ENCODE measurements at places on chromosomes 2 and 18. TPM values are rescaled to one million over a fixed set of nuclear protein-coding genes. Genes with fewer than 3 reads are reported as not detected.

GRCh38 chr2:62570861-62571698 is 65.1 kb upstream of the TMEM17 start:
- peak; percentile 71 for DNase-seq

The SDC1 gene
- 537 TPM for total RNA-seq

GRCh38 chr2:141207036-141207385 is 923.8 kb downstream of the LRP1B start:
- DNase-seq, result no peak

- DNase-seq, result no peak
These were observed 183.9 kb downstream of the RAD51AP2 start for GRCh38 chr2:17334300-17334699.

DNA sequence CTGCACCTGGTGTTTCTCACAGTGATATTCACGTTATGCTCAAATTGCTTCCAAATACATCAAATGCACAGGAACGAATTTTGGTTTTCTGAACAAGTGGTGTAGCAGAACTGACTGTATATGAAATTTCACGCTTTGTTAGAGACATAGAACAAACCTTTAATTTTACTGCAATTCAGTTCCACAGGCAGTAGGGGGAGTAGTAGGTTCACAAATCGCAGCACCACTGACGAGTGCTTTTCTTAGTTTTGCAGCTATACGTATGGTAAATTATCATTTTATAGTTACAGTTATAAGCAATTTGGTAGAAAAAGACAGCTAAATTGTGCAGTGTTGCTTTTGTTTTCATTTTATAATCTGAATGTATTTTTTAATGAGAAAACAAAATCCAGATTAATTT is 113.3 kb downstream of the KIAA1328 start:
- DNase-seq, result no peak

DNA sequence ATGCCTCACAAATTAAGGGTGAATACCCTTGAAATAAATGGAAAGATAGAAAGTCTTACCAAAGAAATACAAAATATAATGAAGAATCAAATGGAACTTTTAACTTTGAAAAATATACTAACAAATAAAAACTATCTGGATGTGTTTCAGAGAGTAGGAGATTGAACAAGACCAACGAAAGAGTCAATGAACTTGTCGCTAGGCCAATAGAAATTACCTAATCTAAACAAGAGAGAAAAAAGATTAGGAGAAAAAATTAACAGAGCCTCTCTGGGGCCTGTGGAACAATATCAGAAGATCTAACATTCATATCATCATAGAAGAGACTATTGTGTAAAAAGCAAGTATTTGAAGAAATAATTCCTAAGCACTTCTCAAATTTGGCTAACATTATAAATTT is 11.1 kb downstream of the FRZB start:
- DNase-seq, result no peak

The HOXD4 gene
- not detected for total RNA-seq
